ENCODE measurements at places on chromosomes 2 and 18.

- no peak for DNase-seq
Observed at GRCh38 chr18:43877616-43878321, 600.5 kb upstream of the SYT4 start.

- no peak for DNase-seq
Observed at GRCh38 chr2:204143216-204144014, 206.9 kb downstream of the ICOS start.

GRCh38 chr2:240643093-240643810 lies 18.0 kb downstream of the GPR35 start:
- DNase-seq: no peak

GRCh38 chr2:22499082-22499839 lies 885.7 kb upstream of the KLHL29 start:
- DNase-seq: no peak

DNA sequence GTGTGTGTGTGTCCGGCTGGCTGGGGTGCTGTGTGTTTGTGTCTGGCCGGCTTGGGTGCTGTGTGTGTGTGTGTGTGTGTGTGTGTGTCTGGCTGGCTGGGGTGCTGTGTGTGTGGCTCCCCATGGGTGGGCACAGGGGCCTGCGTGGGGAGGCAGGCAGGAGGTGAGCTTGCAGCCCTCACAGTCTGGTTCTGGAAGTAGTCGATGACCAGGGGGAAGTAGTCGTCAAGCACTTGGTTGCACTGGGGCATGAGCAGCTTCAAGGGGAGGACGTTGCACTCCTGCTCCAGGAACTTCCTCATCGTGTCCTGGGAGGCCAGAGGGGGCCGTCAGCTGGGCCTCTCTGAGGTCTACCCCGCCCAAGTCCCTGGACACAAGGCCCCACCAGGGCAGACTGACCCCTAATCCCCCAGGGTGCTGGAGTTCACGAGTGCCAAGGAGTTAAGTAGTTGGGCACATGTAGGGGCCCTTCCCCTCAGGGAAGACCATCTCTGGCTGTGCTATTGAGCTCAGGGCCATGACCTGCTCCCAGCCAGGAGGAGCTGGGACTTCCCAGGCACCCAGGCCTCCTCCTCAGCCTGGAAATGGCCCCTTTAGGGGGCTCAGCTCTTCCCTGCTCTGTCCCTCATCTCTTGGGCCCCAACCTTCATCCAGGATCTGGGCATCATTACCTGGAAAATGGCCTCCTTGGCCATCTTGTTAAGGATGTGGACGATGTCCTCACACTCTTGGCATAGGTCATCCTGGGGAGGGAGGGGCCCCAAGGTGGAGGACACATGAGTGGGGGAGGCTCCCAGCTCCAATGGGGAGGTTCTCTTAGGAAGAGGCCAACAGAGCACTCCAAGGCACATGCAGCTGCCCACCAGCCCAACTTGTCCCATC lies 1.3 kb downstream of the SFTPB start:
- no peak for DNase-seq

DNA sequence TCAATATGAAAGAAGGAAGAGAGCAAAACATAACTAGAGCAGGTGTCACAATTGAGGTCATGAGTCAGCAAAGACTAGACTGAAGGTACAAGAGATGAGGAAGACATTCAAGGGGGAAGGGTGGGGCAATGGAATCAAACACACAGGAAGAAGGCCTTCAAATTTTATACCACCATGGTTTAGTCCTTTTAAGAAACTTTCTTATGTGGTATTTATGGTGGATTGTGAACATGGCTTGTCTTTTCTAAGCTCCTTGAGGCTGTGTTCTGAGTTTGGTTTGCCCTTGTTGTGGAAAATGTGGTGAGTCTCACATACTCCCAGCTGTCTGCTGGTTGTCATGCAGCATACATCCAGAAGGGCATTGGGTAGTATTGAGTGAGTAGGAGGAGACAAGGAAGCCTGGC lies 62.1 kb downstream of the NABP1 start:
- no peak for DNase-seq

GRCh38 chr18:62523631-62524439 lies 1.0 kb downstream of the ZCCHC2 start:
- DNase-seq: peak; percentile 37

DNA sequence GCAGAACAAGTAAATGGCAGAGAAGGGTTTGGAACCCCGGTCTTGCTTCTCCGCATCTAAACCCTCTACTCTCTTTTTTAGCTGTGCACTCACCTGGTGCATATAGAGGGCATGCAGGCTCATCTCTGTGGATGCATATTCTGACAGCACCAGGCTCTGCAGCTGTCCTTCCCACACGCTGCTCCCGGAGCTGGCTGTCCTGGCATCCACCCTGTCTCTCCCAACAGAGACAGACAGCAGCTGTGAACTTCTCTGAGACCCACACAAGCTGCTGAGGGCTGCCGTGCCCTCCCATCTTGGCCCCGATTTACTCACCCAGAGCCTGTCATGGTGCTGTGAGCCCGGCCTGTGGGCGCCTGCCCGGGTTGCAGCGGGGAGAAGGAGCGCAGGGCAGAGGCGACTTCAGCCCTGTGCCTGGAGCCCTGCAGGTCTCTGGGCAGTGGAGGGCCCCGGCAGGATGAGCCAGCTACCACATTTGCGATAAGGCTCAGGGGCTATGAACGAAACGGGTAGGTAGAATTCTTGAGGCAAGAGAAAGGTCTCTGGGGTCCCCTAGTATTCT lies 3.3 kb upstream of the ABCB6 start:
- no peak for DNase-seq

GRCh38 chr2:32591669-32592463 lies 36.0 kb upstream of the TTC27 start:
- DNase-seq: peak; percentile 2

GRCh38 chr2:207847807-207848544 lies 78.3 kb upstream of the FZD5 start:
- DNase-seq: peak; percentile 28

GRCh38 chr18:21444465-21445212 lies 155.9 kb downstream of the ESCO1 start:
- DNase-seq: peak; percentile 49

DNA sequence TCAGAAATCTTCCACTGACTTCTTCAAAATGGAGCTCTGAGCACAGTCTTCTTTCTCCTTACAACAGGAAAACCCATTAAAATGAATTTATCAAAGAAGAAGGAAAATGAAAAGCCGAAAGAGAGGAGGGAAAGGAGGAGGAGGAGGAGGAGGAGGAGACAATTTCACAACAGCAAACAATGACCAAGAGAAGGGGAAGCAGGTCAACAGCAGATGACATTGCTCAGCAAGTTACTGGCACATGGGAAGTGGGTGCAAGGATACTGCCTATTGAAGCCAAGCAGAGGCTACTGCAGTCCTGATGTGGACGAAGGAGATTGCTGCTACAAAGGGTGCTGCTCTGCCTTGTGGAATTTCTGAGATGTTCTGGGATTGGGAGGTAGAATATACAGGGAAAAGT lies 268.2 kb upstream of the FBXO11 start:
- no peak for DNase-seq

DNA sequence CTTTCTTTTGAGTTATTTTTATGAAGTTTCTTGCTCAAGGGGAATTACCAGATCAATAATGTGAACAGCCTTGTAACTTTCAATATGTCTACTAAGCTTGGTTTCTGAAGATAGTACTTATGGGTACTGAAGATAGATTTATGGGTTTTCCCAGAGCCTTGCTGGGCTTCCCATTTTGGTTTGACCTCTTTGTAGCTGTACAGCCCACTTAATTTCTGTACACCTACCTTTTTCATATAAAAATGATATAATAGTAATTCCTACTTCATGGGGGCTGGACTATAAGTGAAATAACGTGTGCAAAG lies 22.2 kb downstream of the IL1R2 start:
- no peak for DNase-seq

GRCh38 chr2:168035458-168035857 lies 211.9 kb downstream of the STK39 start:
- DNase-seq: no peak

DNA sequence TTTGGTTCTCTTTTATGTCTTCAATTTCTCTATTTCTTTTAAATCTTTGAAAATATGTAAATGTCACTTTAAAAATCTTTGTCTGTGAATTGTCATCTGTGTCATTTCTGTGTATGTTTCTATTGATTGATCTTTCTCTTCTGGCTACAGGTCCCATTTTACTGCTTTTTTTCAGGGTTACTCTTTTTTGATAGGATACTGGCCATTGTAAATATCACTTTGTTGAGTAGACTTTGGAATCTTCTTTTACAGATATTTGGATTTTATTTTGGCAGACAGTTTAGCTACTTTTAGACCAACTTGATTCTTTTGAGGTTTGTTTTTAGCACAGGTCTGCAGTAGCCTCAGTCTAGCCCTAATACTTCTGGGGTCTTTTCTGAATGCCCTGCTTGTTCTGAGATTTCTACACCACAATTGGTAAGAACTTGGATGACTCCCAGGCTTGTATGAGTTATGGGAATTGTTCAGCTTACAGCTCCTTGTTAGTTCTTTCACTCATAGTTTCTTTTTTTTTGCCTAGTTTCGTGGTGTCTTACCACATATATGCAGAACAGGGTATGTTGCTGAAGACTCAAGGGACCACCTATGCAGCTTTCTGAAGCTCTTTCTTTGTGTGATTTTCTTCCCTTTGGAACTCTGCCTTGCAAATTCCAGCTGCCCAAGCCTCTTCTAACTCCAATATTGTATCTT lies 122.2 kb downstream of the QPCT start:
- peak; percentile 85 for DNase-seq

GRCh38 chr2:144140891-144141290 lies 379.0 kb downstream of the ZEB2 start:
- DNase-seq: peak; percentile 49

DNA sequence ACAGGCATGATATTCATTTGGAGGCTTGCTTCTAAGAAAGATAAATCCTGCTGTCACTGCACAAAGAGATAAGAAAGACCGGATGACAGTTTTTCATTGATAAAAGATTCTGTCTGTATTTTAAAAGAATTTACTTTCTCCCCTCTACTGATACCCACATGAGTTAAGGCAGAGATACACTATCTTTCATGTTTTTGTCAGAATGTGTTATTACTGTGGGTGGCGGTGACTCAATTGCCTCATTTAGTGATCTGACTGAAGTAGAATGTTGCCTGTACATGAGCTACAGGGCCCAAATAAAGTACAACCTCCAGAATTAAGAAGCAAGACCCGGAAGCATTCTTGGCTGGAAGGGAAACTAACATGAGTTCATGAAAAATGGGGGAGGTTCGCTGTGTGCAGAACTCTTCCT lies 480.0 kb downstream of the SLC4A3 start:
- no peak for DNase-seq

DNA sequence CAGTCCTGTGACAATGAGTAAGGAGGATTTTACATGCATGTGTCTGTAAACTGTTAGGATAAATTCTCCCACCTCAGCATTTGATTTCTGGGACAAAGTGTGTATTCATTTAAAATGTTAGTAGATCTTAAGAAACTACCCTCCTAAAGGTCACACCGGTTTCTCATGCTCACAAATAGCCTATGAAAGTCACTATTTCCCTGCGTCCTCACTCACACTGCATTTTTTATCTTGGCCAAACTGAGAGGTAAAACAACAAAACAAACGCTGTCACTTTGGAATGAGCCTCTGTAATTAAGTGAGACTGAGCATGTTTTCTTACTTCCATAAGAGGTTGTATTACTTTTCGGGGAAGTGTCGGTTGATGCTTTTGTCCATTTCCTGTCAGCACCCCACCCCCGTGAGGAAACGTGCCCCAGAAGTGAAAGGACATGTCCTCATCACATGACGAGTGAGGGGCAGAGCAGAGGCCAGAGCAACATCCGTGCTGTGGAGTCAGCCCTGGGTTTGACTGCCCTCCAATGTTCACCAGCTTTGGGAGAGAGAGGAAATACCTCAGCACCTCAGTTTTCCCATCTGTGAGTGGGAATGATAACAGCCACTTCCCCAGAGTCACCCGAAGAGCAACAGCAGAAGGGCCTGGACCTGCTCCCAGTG lies 3.1 kb downstream of the GYPC start:
- peak; percentile 17 for DNase-seq

Measured in fibroblast of skin of abdomen (primary cell).